Fibroblast of the conjunctiva (primary cell): ENCODE measurements at places on chromosomes 7 and 10.

GRCh38 chr10:14889318-14889717, 10.7 kb downstream of the SUV39H2 start:
- DNase-seq, result no peak

DNA sequence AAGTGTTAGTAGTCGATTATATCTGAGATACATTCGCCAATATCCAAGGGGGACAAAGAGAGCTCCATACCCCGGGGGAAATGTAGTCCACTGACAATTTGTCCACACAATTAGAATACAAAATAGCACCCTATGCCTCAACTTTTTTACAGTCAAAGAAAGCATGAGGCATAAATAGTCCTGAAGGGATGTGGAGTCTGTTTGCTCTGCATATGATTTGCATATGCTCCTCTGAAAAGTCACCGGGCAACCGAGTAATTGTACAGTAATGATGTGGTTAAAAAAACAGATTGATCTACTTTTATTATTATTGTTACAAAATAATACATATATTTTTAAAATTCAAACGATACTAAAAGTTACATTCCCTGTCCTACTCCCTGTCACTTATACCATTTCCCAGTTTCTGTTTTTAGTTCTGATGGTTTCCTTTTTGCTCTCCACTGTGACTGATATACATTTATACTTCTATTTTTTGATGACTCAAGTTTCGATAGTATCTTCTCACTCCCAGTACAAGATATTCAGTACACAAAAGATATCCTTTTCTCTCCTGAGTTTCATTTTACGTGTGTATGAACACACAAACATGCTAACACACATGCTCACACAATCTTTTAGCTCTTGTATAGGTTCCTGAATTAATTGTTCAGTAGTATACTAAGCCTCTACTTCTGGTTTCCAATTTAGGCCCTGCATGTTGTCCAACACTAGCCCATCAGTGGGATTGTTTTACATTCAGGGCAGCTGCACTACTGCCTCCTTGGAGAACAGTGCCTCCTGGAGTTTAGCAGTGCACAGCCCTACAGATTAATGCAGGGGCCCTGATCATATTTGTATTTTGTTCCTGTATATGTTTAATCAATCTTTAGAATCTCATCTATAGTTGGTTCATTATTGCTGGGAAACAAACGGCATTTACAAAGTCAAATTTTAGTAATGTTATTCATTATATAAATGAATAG, 130.9 kb downstream of the TES start:
- DNase-seq, result no peak

DNA sequence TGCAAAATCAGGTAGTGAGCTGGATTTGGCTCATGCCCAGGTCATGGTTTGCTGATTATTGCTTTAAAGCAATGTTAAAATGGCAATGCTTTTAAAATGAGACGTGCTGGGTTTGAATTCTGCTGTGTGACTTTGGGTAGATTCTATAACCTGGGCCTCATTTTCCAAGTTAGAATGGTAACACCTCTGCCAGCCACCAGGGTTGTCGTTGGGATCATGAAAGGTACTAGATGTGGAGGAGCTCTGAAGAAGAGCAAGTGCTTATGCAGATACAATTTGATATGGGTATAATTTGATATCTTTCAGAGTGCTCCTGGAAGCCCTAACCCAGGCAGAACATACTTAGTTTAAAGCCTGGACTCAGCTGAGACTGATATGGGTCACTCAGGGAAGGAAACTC, 60.0 kb downstream of the EVX1 start:
- no peak for DNase-seq

DNA sequence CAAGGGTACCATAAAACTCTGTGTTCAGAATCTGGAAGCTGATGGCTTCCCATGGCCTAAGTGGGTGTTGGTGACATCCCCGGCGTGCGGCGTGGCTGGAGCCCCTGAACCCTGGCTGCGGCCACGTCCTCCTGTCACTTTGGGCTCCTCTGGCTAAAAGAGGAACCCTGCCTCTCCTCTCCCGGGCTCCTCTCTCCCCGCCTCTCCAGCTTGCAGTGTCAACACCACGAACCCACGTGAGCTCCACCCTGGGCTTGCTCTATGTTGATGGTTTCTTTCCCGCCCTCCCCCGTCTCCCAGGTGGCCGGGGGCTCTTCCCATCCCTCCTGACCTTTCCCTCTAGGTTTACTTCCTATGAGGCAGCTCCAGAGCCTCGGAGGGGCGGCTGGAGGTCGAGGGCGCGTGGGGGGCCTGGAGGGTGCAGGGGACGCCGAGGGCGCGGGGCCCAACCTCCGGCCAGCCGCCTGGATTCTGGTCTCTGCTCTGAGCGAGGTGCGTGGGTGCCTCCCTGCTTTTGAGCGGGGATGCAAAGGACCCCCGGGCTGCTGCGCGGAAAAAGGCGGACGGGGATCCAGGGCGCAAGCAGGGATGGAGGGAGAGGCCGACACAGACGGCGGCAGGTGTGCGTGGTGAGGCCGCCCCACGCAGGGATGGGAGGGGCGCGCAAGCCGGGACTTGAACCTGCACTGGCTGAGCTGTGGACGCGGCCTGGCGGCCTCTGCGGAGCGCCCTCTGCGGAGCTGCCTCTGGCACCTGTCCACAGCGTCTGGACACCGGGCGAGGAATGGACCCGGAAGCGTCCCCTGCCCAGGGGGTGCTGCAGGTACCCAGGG, 115.5 kb upstream of the DIP2C start:
- no peak for DNase-seq

DNA sequence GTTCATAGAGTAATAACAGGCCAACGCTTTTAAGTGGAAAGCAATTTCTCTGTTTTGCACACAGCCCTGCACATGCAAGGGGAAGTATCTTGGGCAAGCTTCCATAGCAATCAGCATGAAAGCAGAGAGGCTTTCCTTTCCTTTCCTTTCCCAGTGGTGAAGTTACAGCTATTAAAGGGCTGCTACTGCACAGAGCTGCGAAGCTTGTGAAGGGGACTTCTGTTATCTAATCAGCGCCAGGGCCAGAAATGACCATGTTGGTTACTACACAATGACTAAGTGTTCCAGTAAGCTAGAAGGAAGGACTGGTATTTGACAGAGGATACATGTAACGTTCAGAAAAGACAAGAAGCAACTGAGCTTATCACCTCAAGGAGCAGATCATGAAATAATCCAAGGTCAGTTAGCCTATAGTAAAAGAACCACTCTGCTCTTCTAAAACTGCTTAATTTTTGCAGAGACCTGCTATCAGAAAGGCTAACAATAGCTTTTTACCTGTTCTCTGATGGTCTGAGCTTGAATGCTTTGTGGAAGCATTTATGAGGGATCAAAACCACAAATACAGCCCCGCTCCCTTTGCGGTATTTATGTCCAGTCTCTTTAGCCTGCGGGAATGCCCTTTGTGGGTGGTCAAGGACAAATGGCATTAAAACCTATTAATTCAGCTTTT, 45.9 kb downstream of the SGMS1 start:
- no peak for DNase-seq

DNA sequence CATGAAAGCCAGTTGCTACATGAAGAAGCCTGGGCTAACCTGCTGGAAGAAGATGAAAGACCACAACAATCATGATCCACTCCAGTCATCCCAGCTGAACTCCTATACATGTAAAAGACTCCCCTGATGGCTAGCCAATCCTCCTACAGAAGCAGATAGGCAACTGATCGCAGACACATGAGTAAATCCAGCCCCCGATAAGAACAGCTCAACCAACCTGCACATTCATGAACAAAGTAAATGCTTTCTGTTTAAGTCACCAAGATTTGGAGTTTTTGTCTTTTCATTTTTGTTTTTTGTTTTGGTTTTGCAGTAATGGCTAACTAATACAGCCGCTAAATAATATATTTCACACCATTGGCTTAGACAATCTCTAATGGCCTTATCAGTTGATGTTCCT, 53.7 kb downstream of the PRLHR start:
- DNase-seq, result no peak

GRCh38 chr10:133251388-133252222, 13.9 kb downstream of the VENTX start:
- DNase-seq, result no peak

DNA sequence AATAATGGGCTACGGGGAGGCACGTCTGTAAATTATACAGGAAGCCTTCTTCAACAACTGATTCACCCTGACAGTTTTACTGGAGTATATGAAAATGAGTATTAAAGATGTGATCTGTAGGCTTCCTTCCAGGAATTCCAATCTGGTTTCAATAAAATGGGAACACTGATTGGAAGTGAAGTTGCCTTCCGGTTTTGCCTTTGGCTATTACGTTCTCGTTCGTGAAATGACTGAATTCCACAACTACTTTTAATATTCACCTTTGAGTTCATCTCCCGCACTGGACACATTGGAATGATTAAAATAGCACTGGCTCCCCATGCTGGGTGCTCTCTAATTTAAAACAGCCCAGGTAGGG, 350.1 kb upstream of the MKI67 start:
- DNase-seq, result no peak

GRCh38 chr10:6292741-6293151, 90.0 kb downstream of the PFKFB3 start:
- no peak for DNase-seq

GRCh38 chr10:974038-974784, 14.0 kb upstream of the GTPBP4 start:
- no peak for DNase-seq

GRCh38 chr10:124151466-124152095, 58.2 kb upstream of the CHST15 start:
- no peak for DNase-seq

GRCh38 chr7:39674406-39674805, 51.0 kb downstream of the RALA start:
- no peak for DNase-seq

- DNase-seq, result peak; percentile 17
These were observed 14.3 kb downstream of the ZNF282 start for GRCh38 chr7:149209518-149210269.

- no peak for DNase-seq
These were observed 54.1 kb upstream of the PPIF start for GRCh38 chr10:79292891-79293746.

DNA sequence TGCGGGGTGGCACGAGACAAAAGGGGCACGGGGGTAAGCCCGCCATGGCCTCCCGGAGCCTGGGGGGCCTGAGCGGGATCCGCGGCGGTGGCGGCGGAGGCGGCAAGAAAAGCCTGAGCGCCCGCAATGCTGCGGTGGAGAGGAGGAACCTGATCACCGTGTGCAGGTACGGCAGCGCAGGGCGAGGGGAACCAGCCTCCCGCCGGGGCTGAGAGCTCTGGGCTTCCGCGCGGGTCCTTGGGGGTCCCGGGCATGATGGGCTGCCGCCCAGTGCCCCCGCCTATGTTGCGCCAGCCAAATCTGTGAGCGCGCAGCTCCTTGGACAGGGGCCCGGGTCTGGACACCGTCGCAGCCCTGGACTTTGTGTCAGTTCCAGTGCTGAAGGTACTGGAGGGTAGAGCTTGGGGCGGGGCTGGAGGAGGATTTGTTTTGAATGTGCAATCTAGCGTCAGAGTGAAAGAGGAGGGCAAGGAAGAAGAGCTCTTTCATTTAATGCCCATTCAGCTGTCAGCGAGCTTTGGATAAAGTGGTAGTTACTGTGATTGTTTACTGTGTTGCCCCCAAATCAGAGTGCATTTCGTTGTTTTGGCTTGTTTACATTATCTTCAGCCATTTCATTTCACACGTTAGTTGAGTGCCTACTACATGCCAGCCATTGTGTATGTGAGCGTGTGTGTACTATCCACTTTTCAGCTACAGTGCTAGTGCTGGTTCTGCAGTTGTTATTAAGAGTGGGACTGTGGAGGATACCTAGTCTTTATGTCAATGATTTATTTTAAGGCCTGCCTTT, 777 bp downstream of the RUNDC3B start:
- no peak for DNase-seq

DNA sequence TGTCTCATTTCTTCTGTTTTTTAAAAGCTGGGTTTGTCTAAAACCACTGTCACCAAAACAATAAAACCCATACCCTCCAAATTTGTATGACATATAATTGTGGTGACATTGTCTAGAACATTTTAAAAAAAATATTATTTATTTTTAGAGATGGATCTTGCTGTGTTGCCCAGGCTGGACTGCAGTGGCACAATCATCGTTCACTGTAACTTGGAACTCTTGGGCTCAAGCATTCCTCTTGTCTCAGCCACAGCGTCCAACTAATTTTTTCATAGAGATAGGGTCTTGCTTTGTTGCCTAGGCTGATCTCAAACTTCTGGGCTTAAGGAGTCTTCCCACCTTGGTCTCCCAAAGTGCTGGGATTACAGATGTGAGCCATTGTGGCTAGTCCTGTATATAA, 116.5 kb downstream of the CCNY start:
- no peak for DNase-seq

GRCh38 chr7:116809636-116810266, 52.6 kb upstream of the CAPZA2 start:
- DNase-seq, result peak; percentile 68

DNA sequence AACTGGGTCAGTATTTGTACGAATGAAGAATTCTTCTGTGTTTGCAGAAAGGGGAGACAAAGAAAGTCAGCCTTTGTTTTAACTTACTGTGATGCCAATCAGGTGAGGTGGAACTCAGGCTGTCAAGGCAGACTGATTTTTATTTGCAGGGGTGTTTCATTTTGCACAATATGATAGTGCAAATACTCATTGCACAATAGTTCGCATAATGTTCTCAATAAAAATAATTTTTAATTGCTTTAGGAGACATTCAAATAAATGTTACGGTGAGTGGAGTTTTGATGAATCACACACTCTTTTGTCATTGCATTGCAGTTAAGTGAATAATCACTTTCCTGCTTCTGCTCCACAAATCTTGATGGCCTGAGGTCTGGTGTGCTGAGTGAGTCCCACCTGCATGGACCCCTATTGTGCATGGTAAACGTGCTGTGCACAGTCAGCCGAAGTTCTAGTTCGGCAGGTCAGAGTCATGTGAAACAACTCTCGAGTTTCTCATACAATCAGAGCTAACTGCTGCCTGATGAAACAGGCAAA, 141.3 kb upstream of the FZD8 start:
- DNase-seq, result no peak

GRCh38 chr10:24427678-24428409, 218.9 kb downstream of the KIAA1217 start:
- no peak for DNase-seq

- DNase-seq, result no peak
These were observed 173.3 kb downstream of the PDE1C start for GRCh38 chr7:31896925-31897324.

DNA sequence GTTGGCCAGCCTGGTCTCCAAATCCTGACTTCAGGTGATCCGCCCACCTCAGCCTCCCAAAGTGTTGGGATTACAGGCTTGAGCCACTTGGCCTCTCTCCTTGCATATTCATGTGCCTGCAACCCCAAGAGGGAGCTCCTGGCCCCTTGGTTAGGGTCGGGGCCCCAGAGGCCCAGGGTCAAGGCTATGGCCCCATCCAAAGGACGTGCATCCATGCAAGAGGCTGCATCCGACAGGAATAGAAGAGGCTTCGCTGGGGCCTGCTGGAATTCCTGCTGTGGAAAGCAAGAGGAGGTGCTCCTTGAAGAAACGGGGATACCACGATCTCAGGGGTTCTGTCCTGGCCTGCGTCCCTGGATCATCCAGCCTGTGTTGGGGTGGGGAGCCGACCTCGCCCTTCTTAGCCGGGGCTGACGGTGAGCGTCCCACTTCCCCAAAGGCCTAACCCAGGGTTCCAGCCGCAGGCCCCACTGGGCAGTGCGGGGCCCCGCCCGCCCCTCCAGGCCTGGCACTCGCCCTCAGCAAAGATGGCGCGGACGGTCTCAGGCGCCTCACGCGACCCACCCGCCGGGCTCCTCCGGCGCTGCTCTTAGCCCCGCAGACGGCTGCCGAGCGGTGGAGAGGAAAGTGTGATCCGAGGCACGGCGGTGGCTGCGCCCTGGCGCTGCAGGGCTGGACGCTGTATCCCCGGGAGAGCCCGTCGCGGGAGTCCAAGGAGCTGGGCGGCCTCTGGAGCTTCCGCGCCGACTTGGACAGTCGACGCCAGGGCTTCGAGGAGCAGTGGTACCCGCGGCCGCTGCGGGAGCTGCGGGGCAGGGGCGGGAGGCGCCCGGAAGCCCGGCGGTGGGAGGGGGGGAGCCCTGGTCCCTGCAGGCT, 54.7 kb downstream of the ZNF727 start:
- DNase-seq, result no peak
